ENCODE measurements at places on chromosomes 6 and 20.

DNA sequence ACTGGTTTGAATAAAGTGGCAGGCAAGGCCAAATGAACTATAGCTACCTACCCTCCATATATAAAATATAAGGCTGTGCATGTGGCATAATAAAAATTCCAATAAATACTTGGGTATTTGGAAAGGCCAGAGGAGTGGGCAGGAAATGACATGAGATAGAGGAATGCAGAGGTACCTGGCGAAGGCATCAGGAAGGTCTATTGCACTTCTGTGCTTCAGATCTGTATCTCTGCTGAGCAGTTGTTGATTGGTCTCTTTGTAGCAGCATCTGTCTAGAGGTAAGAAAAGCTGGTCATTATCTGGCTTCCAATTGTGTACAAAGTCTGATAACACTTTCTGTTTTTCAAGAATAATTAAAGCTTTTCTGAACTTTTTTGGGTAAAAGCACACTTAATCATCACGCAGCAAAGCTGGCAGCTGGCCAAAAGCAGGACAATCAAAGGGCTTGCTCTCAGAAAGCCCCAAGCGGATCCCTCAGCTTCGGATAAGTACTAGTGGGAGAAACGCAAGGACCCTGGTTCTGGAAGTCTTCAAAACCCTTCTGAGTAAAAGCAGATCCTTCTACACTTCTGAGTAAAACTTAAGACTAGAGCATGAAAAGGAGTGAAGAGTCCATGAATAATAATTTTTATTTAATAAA, 120.1 kb upstream of the TCF21 start:
- no peak for DNase-seq

DNA sequence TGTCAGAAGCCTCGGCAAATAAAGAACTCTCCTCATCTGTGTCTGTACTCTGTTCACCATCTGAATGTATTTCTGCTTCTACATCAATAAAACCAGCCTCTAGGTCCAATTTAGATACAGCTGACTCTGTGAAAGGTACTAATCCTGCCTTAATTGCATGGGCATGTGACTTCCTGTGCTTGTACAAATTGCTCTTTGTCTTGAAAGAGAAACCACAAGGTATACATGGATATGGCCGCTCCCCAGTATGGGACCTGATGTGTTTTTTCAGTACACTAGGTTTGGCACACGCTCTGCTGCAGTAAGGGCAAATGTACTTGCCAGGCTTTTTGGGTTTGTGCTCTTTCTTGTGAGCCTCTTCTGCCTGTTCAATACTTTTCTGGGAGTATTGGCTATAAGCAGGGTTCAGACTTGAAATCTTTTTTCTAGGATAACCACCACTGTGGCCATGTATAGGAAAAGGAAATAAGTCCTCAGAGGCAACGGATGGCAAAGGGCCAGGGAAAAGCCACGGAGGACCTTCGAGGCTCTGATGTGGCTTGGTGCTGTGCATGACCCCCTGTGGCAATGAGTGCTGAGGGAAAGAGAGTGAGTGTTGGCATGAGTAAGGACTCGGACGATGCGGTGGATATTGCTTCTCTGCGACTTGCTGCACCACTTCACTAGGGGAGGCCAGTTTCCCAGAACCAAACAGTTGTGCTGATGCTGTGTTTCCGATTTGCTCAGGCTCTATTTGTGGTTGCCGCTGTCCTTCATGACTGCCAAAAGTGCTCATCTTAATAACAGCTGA, 170.9 kb downstream of the HIVEP2 start:
- no peak for DNase-seq

DNA sequence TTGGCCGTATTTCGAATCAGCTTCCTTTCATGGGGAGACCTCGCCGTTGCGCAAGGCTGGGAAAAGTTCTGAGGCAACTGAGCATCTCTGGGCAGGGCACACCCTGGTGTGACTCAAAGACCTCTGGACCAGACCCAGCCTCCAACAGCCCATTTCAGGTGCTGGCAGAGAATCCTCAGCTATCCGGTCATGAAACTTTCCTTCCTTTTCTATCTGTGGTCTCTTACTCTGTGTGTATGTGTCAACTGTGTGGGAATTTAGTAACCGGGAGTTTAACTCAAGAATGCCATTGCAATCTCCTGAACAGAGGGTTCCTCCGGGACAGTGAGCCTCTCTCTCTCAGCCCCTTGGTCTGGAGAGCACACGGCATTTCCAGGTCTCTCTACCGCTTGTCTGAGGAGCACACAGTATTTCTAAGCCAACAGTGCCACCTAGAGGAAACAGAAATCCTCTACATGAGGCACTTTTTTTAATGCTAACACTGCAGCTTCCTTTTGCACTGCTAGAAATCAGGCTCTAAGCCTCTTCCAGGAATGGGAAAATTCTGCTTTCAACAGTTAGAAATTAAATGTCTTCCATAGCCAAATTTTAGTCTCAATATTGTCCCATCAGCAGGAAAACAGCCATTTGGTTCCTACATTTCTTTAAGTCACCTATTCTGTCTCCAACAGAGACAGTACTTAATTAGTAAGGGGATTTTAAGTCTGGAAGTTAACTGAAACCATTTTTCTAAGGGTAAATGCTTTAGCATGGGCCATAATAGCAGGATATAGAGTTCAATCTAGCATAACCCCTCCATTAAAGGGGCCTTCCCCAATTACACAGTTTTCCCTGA, 32.7 kb downstream of the PLN start:
- DNase-seq, result no peak

- no peak for DNase-seq
Observed at GRCh38 chr20:60648556-60648955, 603.5 kb upstream of the CDH4 start.

DNA sequence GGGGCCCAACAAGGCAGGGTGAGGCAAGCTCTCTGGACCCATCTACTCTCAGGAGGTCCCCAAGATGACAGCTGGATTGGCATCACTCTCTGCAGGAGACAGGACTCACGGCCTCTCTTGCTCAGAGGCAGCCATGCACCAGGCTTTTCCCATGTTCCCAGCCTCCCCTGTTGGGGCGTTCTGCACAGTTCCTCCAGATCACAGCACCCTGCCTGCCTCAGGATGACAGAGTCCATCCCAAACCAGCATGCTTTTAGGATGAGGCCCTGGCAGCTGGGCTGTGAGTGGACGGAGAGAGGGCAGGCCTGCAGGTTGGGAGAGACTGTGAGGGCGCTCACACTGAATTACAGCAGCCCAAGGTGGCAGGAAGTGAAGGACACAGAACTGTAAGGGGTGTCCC, 143.2 kb upstream of the MLN start:
- no peak for DNase-seq

DNA sequence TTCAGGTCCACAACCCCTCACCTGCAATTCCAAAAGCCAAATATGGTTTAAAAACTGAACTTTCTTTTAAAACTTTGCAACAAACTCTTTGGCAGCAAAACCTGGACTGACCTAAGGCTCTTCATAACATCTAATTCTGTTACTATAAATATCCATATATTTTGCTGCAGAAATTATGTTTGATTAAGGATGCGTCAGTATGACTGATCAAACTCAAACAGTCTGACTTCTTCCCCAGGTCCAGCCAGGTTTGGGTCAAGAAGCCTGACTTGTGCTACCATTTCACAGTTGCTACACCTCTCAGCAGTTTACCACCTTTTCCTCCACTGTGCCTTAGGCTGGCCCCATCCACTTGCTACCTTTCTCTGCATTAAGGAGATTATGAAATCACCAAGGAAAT, 127.0 kb upstream of the DUSP22 start:
- no peak for DNase-seq

GRCh38 chr6:42193491-42193894, 1.3 kb downstream of the GUCA1B start:
- no peak for DNase-seq

- no peak for DNase-seq
Observed at GRCh38 chr6:18962361-18962905, 575.3 kb downstream of the RNF144B start.

DNA sequence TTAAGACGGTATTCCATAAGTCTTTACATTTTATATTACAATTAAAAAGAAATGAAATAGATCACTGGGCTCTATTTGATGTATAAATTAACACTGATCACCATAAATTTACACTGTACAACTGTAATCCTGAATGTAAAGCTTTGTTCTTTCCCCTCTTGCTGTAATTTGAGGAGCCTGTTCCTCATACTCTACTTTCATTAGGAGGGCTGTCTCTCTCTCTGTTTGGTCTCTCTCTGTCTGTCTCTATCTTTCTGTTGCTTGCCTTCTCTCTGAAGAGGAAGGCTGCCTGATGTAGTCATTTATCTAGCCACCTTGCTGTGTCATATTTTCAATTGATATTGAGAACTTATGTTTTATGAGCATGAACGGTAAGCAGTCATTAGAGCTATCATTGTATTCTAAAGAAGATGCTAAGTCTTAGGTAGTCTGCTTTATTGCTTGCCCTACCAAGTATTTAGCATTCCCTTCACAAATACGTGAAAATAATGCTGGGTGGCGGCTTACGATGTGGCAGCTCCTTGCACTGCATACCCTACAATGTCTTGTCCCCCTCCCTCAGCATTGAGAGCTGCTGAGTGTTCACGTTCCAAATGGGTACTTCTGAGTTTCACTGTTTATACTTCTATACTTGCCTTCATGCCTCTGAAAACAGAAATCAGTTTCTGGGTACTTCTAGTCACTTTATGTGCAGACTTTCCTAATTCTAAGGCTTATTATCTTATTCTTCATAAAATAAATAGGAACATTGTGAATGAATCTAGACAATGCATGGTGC, 205.5 kb downstream of the NKAIN2 start:
- DNase-seq, result no peak

GRCh38 chr6:134015719-134016557, 36.5 kb downstream of the SLC2A12 start:
- DNase-seq, result no peak

- DNase-seq, result no peak
Observed at GRCh38 chr6:94238868-94239267, 819.5 kb upstream of the EPHA7 start.

DNA sequence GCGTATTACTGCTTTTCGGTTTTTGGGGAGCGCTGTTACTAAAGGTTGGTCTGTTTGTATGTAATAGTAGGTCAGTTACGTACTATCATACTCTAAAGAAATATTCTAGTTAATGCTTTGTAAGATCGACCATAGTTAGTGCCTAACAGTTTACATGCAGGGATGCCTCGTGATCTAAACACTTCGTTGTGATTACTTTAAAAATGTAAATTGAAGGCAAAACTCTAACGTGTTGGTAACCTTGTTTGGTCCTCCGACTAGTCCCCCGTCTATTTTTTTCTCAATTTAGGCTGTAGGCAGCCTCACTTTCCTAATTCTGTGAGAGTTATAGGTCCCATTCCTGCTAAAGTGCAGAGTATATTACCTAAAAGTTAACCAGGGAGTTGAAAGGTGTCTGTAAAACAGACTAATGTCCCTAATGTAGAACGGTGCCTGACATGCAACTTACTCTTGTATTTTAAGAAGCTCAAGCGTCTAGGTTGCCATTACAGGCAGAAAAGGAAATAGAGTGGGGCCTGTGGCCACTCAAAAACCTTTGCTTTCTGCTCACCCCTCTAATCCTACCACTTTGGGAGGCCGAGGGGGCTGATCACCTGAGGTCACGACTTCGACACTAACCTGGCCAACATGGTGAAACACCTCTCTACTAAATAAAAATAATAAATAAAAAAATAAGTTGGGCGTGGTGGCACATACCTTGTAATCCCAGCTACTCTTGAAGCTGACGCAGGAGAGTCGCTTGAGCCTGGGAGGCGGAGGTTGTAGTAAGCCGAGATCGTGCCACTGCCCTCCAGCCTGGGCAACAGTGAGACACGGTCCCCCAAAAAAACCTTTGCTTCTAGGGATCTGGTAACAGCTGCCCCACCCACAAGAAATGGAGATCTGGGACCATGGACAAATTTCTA, 37.8 kb downstream of the HFE start:
- DNase-seq, result peak; percentile 90

DNA sequence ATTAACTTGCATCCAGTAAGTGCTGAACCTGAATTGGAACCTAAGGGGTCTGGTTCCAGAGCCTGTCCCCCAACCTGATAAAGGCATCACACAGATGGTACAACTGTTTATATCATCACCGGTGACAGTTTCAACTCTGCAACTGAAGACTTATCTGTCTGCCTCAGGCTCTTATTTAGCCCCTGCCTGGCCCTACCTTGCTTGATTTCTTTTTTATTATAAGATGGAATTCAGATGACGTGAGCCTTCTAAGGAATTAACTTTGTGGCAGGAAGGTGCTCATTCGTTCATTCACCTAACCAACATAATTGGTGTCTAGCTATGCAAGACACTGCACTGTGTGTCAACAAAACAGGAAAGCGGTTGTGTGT, 175.0 kb downstream of the BCAS1 start:
- DNase-seq, result no peak

GRCh38 chr6:148464319-148465010, 121.8 kb downstream of the SASH1 start:
- DNase-seq, result no peak

- DNase-seq, result no peak
Observed at GRCh38 chr6:15658181-15658744, 4.6 kb downstream of the DTNBP1 start.

DNA sequence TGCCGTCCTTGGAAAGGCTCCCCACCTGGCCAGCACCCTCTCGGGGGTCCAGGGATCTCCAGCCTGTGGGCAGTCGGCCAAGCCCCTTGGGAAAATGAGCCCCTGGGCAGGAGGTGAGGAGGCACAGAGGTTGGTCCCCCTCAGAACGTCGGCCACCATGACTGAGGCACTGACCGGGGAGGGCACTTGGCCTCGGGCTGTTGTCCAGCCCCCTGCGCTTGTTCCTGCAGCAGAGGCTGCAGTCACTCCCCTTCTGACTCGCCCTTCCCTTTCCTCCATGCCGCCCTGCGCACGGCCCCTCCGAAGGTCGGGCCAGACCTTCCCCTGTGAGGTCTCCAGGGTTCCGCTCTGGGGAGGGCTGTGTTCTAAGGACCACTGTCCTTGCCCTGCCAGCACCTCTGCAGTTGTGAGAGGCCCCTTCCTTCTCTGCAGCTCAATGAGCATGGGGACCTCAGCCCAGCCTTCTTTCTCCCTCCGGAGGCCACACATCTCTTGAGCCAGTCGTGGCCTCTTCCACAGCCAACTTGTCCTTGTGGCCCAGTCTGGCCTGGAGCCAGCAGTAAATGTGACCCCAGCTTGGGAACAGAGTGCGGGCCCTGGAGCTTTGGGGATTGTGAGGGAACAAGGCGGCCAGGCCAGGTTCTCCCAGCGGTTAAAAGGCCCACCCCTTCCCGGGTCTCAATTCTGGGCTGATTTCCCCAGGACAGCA, 195.5 kb downstream of the DLL1 start:
- peak; percentile 52 for DNase-seq

DNA sequence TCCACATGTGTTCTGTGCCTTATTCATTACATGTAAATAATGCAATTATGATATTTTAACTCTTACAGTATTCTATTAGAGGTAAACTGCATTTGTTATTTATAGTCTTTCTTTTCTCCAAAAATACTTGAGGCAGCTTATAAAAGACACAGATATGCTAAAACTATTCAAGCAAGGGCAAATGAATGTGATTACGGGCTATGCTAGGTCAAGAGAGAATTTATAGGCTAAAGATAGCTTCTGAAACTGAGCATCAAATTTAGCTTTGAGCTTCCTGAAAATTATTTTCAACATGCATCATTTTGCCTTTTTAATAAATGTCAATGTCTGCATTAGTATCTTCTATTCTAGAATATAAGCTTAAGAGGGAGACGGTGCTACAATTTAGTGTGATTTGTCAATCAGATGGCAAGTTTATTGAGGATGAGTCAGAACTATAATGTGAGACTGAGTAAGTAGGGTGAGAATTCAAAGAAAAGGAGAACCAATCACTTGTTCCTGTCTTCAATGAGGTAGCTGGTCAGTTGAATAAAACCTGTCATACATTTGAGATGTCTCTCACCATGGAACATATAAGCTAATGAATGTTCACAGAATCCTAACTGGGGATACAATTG, 669.4 kb upstream of the CITED2 start:
- DNase-seq, result no peak

All from vagina (tissue), 2 donors.